Activated CD4-positive, alpha-beta T cell treated with anti-CD3 and anti-CD28 coated beads, Interleukin-2, amount 10 ng/mL, durations not matched to agents 24 days and 14 days (primary cell): ENCODE measurements at places on chromosomes 12 and 14.

DNA sequence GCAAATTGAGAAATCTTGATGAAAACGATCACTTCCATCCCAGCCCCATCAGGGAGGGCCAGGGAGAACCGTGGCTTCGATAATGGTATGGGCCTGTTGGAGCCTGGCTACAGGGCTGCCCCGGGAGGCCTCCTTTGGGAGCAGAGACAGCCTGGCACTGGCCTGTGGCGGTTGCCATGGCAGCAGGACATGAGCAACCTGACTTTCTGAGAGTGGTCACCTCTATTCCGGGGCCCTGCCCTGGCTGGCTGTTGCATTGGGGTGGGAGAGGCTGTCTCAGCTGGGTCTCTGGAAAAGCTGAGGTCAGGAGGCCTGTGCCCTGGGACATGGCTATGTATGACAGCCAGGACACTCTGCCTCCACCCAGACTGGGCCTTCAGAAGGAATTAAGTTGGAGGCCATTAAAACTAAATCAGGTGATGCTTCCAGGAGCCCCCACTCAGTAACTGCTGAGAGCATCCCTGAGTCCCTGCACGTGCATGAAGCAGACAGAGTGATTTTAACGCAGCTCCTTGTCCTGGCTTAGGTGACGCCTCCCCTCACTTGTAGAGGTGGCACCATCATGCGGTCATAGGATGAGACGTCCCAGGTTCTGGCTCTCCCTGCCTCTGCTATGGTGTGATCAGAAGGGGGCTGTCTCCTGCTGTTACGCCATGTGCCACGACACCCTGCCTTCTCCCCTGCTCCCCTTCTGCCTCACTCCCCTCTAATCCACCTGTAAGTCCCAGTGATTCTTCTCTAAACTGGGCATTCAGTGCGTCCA, 126.3 kb downstream of the SLC25A47 start:
- DNase-seq = no peak

DNA sequence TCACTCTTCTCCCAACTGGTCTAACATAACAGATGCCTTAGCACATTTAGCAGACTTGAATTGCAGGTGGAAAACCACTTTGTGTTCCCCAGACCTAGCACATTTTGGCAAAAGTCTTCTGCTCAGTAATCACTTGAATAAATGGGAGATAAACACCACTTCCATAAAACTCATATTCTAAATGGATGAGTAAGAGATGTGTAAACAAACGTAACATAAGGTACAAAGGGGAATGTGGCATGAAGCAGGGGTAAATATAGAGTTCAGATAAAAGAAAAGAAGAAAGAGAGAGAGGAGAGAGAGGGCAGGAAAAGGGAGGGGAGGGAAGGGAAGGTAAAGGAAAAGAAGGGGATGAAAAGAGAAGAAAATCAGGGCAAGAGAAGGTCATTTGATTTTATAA, 17.0 kb upstream of the KERA start:
- DNase-seq = no peak

DNA sequence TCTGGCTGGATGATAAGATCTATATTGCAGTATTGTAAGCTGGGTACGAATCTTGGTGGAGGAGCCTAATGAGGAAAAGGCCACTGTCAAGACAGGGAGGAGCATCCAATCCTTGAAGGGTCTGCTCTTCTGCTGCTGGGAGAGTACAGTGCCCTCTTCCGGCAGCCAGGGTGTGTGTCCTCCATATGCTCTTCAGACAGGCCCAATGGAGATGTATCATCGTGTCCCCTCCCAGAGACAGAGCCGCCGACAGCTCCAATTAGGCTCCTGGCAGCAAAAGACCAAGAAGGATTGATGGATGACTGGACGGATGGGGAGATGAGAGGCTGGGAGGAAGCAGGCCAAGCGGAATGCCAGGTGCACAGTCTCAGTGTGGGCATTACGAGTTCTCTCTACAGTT, 51.6 kb upstream of the PIWIL1 start:
- DNase-seq = no peak

DNA sequence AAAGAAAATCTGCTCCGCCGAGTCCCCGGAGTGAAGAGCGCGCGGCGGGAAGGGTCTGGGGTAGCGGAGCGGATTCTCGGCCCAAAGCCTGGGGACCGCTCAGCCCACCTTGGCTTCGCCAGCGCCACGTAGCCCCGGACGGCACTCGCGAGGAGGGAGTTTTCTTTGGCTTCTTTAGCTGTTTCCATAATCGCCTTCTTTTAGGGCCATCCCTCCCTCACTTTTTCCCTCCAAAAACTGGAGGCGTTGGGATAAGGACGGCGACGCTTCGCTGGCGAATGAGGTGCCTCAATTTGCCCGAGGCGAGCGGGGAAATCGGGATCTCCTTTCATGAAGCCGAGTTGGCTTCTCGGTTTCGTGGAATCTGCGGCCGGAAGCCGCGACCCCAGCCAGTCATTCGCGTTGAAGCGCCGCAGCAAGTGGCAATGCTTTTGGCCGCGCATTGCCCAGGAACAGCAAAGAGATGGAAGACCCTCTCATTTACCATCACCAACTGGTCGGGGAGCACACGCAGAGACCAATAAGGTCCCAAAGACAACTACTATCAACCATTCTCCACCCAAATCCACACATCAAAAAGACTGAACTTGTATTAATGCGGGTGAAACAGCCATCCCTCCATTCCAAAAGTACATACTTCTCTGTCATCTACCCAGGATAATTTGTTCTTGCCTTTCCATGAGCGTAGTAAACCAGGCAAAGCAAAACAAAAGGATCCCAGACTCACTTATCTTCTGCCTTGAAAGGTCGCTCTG, 8.4 kb upstream of the SIX1 start:
- peak; percentile 63 for DNase-seq

DNA sequence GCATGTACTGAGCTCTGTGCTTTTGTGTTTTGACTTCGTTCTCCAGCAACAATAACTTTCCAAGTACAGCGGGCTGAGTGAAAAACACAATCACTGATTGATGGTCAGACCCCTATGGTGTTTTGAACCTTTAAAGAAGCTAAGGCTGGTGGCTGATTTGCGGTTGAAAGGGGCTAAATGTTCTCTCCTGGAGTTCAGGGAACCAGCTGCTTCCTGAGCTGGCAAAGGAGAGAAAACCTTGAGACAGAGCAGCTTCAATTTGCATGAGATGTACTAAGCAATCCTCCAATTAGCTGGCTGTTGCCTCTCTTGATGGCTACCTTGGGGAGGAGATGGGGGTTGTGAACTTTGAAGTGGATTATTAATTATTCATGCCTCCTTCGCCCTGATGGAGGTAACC, 546.7 kb upstream of the SEL1L start:
- DNase-seq = no peak

DNA sequence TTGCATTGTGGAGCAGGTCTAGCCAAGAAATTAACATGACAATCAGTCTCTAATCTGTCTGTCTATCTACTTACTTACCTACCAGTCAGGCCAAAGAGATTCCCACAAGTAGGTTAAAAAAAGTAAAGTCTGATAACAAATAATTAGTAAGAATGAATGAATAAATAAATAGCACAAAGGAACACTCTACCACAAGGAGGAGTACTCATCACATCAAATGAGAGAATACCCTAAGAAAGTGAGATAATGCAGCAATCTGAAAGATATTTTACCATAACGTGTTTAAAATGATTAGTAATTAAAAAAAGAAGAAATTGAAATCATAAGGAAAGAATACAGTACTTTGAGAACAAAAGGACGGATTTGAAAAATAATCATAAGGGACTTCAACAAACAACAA, 187.2 kb downstream of the SYNE2 start:
- no peak for DNase-seq

- DNase-seq = no peak
Observed at GRCh38 chr12:71721783-71722505, 32.7 kb upstream of the RAB21 start.

- DNase-seq = no peak
Observed at GRCh38 chr12:75699728-75700496, 188.5 kb upstream of the KRR1 start.

DNA sequence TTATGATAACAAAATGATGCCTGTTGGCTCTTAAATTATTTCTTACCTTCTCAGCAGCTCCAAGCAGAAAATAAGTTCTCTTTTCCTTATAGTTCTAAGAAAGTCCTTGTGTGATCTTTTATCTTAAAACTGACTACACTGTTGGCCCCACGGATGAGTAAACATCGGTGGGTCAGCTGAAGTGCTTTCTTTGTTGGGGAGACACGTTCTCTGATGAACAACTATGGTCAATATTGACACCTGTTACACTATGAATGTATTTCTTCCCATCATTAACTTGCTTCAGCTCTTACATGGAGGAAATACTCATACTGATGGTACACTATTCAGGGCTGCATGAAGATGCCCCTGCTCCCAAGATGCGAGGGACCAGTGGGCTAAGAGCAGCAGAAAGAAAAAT, 110.8 kb upstream of the EEA1 start:
- DNase-seq = no peak

DNA sequence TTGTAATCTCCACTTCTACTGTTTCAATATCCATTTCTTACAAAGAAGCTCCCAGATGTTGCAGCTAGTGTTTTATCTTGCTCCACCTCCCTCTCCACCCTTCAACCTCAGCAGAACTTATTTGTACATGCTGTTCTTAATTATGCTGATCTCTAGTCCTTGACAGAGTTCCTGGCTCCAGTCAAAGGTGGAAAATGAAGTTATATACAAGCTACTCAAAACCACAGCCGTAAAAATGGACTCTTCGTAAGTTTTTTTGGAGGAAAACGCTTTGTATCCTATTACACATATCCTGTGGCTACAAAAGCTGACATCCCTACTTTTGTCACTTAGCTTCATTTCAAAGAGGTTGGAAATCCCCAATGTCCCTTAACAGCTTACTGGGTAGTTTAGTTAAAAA, 1.3 kb downstream of the CLEC1A start:
- no peak for DNase-seq

GRCh38 chr14:99258876-99259726, 12.9 kb downstream of the BCL11B start:
- peak; percentile 82 for DNase-seq

DNA sequence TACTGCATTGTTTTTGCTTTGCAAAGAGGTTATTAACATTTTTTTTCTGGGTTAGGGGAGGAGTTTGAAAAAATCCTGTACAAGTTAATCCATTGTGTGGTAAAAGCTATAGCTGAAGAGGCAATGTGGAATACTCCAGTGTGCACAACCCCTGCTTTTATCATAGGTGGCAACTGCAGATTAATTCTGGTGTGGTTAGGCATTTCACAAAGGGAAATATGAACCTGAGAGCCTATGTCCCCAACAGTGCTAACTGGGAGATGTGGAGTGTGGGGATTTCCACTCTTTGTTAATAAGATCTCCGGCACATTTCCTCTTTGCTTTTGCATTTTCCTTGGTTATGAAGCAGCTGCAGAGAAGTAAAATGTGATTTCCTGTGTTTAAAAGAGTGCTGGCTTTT, 33.6 kb downstream of the PRORP start:
- peak; percentile 67 for DNase-seq

- DNase-seq = no peak
Observed at GRCh38 chr14:66117600-66117999, 368.6 kb upstream of the CCDC196 start.

GRCh38 chr14:92523752-92524151, 10.2 kb downstream of the RIN3 start:
- no peak for DNase-seq

GRCh38 chr12:82486524-82487235, 128.4 kb downstream of the METTL25 start:
- DNase-seq = no peak

DNA sequence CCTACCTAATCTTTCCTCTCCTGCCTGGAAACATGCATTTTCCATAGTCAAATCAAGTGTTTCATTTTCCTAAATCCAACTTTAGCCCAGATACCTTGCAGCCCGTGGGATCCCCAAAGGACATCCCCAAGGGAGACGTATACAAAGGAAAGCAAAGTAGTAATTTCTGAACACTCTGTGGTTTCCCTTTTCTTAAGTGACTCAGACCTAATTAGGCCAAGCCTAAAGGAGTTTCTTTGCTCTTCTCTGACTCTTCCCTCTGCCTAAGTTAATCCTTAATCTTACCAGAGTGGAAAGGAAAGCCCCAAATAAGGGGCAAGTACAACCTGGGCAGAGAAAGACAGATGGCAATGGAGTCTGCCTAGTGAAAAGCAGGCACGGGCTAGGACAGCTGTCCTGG, 250.3 kb downstream of the SPTSSA start:
- DNase-seq = no peak

DNA sequence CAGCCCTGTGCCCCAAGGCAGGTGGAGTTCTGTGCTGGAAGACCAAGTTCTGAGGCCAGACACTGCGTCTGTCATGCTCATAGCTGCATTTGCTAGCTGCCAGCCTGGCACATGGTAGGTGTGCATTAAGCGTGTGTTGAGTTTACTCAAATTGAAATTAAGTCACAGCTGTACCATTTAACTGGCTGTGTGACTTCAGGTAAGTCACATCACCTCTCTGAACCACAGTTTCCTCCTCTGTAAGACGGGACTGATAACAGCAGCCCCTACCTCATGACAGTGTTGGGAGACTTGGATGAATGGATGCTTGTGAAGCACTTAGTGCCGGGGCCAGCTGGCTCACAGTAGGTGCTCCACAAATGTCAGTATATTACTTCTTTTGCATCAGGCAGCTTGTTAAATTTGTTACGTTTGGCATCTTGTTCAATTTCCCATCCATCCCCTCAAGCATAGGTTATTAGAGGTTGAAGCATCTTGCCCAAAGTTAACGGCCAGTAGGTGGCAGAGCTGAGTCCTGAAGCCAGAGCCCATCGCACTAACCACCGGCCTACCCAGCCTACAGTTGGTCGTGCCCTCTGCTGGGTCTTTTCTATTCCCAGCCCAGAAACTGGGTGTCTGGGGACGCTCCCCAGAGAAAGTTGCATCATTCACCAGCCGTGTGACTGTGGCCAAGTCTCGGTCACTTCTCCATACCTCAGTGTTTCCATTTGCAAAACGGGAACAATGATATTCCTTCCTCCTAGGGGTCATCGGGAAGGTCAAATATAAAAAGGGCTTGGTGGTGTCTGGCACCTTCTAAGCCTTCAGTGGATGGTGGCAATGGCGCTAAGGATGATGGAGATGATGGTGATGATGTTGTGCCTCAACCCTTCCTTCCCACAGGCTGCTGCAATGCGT, 4.5 kb downstream of the DAO start:
- peak; percentile 88 for DNase-seq

- DNase-seq = no peak
Observed at GRCh38 chr14:60178164-60178563, 13.0 kb upstream of the DHRS7 start.

GRCh38 chr12:48000878-48001504, 3.3 kb downstream of the COL2A1 start:
- no peak for DNase-seq

GRCh38 chr12:99131751-99132199, 486.7 kb downstream of the APAF1 start:
- DNase-seq = no peak
